MV-4-11 (cell line): ENCODE measurements at places on chromosomes 1 and 21.

GRCh38 chr1:21206117-21206516 lies 29.4 kb upstream of the EIF4G3 start:
- no peak for DNase-seq

GRCh38 chr1:67535474-67535873 lies 105.3 kb upstream of the SERBP1 start:
- peak; percentile 78 for DNase-seq

DNA sequence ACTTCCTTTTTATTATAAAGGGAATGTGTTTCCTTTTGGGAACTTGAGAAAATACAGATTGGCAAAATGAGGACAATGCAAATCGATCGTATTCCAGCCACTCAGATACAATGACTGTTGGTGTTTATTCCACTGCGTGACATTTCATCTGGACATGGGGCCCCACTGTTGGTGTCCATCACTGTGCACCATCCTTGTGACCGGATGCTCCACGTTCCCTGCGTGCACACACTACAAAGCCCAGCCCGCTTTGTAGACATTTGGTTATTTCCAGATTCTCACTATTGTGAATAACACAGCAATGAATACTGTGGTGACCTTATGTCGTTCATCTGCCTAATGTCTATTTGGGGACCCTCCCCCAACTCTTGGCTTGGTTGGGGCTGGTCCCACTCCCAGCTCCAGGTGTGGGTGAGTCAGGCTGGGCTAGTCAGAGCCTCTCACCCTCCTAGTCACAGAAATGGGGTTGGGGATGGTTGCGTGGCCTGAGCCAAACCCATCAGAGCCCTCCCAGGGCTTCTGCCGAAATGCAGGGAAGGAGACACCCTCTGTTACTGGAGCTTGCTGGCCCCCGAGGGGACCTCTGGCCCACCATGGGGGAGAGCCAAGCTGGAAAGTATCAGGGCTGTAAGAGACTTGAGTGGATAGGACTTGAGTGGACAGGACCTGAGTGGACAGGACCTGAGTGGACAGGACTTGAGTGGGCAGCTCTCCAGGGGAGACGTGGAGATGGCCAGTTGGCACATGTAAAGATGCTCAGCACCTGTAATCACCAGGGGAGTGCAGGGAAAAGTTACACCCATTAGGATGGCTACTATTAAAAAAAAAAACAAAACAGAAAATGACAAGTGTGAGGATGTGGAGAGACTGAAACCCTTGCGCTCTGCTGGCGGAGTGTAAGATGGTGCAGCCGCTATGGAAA lies 57.1 kb upstream of the ADARB1 start:
- no peak for DNase-seq

- no peak for DNase-seq
Measured at GRCh38 chr1:111987502-111987901, 2.0 kb downstream of the KCND3 start.

GRCh38 chr1:236163463-236164153 lies 21.3 kb downstream of the GPR137B start:
- DNase-seq, result peak; percentile 73

- DNase-seq, result no peak
Measured at GRCh38 chr1:225044258-225044657, 114.8 kb downstream of the DNAH14 start.

DNA sequence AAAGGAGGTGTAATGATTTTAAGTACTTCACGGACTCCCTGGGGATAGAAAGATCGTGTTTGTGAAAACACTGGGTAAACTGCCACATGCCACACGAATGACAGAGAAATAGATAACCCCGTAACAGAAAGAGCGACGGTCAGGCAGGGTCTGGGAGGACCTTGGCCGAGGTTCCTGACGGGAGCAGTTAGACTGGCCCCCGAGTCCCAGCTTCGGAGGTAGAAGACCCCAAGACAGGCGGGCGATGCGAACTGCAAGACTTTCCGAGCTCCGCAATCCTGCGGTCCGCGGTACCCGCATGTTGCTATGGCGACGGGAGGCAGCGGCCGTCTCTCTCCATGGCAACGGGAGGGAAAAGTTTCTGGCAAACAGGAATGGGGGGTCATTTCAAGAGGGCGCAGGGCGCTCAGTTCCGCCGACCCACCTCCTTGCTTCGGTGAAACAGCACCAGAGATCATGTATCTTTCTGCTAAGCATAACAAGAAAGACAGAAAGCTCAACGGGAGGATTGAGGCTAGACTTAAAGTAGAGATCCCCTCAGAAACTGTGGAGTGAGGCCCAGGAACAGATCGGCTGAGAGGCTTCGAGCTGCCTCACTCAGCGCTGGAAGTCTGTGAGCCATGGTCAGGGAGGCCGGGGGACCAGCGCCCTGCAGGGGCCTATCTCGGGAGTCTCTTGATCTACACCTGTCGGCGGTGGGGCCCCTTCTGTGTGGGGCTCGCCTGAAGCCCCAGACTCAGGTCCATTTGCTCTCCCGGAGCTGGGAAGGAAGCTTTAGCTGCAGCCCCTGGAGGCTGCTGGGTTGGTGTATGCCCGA lies 685 bp upstream of the SYT6 start:
- no peak for DNase-seq

DNA sequence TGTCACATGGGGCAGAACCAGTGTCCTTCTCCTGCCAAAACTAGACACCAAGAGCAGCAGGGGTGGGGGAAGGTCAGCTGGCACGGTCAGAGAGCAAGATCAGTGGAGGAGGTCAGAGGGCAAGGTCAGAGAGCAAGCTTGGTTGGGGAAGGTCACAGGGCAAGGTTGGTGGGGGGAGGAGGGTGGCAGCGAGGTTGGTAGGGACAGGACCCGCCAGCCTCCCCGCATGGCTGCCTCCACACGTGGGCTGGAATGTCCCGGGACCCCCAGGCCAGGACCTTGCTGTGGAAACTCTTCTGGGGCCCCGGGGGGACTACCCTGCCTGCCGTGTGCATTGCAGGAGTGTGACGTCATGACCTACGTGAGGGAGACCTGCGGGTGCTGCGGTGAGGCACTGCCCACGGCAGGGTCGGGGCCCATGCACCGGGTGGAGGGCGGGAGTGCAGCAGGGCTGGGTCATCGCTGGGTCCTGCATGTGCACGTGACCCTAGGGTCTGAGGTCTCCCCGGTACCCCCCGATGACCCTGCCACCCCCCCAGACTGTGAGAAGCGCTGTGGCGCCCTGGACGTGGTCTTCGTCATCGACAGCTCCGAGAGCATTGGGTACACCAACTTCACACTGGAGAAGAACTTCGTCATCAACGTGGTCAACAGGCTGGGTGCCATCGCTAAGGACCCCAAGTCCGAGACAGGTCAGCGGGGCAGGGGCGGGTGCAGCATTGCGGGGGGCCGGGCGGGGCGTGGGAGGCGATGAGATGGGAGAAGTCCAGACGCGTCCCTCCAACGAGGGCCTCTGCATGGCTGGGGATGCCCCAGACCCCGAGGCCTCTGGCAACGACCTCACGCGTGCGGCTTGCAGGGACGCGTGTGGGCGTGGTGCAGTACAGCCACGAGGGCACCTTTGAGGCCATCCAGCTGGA lies 27.3 kb downstream of the COL6A2 start:
- no peak for DNase-seq

DNA sequence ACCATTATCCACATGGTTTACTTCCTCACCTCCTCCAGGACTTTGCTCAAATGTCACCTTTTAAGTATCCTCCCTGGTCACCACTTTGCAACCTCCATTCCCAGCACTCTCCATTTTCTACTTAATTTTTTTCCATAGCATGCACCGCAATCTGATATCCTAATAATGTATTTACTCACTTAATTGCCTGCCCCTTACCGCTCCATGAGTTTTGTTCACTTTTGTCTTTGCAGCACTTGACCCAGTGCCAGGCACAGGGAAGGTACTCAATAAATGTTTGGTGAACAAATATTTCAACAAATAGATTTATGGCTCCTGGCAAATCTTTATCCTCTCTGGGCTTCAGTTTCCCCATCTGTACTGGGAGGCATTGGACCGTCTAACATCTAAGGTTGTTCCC lies 53.6 kb downstream of the UBE2T start:
- DNase-seq, result no peak

DNA sequence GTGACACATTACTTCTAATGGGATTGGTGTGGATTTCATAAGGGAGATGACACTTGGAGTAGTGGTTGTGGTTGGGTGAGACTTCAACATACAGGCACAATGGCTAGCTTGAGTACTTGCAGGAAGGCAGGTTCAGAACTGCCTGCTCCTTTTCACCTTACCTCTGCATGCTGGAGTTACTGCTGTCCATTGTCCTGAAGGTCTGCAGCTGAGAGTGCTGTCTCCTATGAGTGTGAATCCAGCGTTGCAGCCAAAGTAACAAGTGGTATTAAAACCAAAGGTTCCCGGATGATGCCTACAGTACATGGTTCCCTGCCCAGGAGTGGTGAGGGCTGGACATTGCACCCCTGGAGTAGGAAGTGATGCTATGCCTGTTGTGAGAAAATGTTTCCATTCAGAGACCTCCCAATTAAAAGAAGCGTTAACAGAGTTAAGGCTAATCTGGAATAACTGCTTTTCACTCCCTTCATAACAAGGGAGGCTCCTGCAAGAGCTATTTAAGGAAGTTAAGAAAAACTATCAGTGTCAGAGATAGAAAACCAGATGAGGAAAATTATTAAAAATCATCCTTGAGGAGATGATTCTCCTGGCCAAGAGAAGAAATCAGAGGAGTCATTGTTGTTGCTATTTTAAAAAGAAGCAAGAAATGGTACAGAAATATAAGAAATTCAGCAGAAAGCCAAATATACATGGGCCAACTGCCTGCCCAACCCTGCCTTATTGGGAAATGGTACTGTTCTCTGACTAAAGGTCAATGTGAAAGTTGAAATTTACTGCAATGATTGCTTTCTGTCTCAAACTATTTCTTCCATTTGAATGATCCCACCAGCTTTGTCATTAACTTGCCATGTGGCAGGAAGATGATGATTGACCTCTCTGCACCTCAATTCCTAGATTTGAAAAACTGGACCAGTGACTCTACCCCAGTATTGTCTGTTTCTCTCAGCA lies 9.8 kb upstream of the F5 start:
- no peak for DNase-seq

DNA sequence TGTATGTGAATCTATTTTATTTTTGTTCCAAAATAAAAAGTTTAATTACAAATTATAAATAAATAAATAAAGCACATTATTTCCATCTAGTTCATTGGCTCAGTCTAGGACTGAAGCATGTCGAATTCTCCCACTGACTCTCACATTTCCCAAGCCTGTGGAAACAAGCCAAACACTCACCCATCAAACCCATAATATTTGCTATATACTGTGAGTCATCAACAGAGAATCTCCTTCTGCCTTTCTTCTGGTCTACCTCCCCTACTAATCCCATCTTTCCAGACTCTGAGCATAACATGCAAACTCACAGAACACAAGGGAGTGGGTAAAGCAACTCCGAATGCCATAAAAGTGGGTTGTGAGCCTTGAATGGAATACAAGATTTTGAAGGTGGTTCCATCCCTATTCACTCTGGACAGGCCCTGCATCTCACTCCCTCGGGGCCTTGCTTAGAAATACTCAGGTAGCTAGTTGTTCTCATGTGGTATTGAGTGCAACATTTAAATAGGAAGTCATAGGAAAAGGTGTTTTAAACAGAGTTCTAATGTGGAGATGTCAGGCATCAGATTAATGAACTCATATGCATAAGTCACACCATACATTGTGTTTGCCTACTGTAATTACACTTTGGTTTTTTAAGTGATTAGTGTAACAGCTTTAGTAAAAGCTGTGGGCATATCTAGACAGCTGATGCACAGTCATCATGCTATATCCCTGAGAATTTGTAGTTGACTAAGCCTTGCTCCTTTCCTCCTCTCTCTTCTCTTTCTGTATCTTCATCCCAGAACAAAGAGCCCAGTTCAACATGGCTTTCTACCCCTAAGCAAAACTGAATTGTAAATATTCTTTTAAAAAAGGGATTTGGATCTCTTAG lies 47.0 kb downstream of the F5 start:
- DNase-seq, result no peak

- DNase-seq, result no peak
Measured at GRCh38 chr1:43441166-43441893, 12.4 kb downstream of the HYI start.

GRCh38 chr1:160997323-160998038 lies 23.5 kb downstream of the F11R start:
- DNase-seq, result peak; percentile 69

DNA sequence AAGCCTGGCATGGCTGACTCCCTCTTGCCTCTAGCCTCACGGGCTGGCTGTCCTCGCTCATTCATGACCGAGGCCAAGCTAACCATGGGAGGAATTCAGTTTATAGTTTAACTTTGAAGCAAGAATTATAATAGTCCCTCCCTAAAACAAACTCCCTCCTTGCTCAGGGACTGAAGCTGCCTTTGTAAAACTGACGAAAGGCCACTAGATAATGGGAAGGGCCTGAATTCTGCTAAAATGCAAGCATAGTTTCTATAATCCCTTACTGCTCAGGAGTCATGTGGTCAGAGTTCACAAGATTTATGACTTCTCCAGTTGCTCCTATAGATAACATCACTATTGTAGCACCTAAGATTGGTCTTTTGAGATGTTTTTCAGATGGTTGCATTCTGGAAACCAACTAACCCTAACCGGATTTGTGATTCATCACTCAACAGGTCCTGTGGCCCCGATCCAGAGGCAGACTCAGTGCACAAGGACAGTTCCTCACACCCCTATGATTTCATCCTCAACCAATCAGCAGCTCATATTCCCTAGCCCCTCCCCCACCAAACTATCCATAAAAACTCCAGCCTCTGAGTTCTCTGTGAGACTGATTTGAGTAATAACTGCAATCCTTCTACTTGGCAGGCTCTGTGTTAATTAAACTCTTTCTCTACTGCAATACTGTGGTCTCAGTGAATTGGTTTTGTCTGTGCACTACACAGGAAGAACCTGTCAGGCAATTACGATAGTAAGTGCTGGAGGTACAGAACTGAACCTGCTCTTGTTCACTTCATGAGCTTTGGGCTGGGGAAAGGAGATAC lies 26.4 kb downstream of the HHIPL2 start:
- DNase-seq, result peak; percentile 78

DNA sequence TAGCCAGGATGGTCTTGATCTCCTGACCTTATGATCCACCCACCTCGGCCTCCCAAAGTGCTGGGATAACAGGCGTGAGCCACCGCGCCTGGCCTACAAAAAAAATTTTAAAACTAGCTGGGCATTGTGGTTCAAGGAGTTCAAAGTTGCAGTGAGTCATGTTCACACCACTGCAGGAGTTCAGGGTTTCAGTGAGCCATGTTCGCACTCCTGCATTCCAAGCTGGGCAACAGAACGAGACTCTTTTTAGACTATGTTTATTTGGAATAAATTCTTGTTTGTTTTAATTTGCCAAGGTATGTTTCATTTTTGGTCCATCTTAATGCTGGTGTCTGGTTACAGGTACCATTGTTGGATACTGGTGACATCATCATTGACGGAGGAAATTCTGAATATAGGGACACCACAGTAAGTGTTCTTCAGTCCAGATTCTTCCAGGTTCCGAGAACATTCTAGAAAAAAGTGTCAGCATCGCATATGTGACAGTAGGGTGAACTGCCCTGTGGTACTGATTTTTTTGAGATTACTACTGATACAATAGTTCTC lies 3.9 kb downstream of the PGD start:
- no peak for DNase-seq

- DNase-seq, result no peak
Measured at GRCh38 chr21:36915014-36915695, 51.3 kb downstream of the HLCS start.

GRCh38 chr1:22141554-22142314 lies 1.2 kb downstream of the WNT4 start:
- DNase-seq, result no peak

- no peak for DNase-seq
Measured at GRCh38 chr1:92747735-92748134, 37.2 kb downstream of the EVI5 start.
